ENCODE measurements at places on chromosomes 4 and X.

DNA sequence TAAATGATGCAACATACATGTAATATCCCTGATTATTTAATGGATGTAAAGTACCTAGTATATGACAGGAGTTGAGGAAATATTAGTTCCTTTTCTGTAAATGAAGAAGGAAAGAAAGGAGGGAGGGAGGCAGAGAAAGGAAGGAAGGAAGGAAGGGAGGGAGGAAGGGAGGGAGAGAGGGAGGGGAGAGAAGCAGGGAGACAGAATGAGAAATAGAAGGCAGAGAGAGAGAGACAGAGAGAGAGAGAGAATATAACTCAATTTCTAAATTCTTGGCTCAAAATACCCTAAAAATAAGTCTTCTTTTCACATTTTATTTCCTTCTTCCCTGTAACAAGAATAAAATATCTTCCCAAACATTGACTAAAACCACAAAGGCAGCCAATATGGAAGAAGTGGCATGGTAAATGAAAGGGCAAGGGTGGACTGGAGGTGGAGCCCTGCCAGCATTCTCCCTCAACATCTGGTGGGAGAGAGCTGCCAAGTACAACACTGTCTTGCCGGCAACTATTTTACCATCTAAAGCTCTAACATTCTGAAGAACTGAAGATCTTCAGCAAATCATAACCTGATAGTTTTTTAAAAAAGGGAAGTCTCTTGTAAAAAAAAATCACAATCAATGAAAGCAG is 245.1 kb downstream of the PPP3CA start:
- DNase-seq, result no peak

DNA sequence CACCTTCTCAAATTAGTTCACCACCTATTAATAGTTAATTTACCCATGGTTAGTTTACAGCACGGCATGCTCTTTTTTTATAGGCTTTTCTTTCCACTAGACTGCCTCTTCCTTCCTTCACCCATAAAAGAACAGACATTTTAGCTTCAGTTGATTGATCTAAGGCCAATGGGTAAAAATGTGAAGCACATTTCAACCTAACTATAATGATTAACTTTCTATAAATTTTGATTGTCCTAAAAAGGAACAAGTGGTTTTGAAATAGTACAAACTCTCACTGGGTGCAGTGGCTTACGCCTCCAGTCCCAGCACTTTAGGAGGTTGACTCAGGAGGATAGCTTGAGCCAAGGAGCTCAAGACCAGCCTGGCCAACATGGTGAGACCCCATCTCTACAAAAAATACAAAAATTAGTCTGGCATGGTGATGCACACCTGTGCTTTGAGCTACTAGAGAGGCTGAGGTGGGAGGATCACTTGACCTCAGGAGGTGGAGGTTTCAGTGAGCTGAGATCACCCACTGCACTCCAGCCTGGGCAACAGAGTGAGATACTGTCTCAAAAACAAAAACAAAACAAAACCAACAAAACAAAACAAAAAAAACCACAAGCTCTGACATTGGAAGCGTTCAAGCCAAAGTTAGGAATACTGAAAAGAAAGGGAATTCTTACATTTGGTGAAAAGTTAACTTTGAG is 89.9 kb upstream of the FAT1 start:
- no peak for DNase-seq

DNA sequence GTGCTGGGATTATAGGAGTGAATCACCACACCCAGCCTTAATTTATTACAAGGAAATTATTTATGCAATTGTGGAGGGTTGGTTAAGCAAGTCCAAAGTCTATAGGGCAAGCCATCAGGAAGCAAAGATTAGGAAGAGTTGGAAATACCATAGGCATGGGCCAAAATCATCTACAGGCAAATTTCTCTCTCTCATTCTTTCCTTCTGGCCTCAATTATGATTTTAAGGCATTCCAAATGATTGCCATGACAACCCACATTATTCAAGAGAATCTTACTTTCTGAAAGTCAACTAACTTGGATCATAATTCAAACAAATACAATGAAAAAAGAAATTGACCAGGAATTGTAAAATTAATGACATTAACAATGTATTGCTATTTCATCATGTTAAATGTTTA is 400.8 kb downstream of the GPM6A start:
- DNase-seq, result no peak

GRCh38 chr4:89121387-89122068 is 10.2 kb downstream of the TIGD2 start:
- no peak for DNase-seq
